ENCODE measurements at places on chromosomes 4 and X. TPM values are rescaled to one million over a fixed set of nuclear protein-coding genes. Genes with fewer than 3 reads are reported as not detected.

The SSX7 gene
- total RNA-seq: not detected

The COL4A5 gene
- total RNA-seq: 53.1 TPM

The SYTL5 gene
- 0.40 TPM for total RNA-seq

The NEIL3 gene
- 6.6 TPM for total RNA-seq

The HERC5 gene
- total RNA-seq: 1.6 TPM
